ENCODE measurements at places on chromosomes 2 and 18.

DNA sequence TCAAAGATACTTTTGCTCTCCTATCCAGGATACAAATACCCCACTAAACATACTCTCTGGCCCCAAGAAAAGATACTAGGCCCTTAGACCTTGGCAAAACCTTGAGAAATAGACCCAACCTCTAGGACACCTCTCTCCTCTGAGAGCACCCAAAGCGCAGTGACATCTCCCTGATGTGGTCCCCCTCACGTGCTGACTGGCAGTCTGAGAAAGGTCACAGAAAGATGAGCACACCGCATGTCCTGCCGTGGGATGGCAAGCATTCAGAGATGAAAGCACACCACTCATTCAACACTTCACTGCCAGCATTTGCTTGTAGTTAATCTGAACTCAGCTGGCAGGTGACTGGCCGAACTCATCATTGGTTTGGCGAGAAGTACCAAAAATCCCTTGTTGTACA lies 6.1 kb upstream of the TBC1D8 start:
- no peak for DNase-seq

DNA sequence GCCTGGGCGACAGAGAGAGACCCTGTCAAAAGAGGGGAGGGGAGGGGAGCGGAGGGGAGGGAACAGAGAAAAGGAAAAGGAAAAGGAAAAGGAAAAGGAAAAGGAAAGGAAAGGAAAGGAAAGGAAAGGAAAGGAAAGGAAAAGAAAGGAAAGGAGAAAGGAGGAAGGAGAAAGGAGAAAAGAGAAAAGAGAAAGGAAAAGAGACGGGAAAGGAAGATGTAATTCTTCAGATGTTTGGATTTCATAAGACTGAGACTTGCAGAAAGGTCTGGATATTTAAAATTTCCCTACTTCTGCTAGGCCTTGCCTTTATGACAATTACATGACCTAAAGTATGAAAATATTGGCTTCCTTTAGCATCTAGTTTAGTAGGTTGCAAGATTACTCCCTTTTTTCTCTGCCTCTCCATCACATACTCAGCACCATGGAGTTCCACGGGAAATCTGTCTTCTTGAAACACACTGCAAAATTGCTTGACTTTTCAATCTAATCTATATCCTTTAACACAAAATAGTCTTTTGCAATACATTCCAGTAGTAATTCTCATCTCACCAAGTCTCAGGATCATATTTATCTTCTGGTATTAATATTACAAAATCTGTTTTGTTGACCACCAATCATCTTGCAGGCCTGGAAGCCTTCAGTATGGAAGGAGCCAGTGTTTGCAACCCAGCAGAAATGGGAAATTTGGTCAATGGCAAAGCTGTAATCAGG lies 383.5 kb downstream of the ZEB2 start:
- DNase-seq: no peak

DNA sequence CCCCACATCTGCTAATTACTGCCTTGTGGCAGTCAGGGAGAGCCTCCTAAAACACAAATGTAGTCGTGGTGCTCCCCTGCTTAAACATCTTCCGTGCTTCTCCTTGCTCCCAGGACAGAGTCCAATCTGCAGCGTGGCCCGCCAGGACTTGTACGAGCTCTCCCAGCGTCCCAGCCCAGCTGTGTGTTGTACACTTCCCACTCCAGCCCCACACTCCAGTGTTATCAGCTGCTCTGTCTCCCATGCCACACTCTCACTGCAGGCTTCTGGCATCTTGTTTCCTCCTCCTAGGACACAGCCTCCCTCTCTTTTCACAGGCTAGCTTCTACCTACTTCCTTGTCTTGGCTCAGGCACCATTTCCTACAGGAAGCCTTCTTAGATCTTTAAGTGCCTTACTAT lies 199.4 kb downstream of the ALPK2 start:
- DNase-seq: no peak

DNA sequence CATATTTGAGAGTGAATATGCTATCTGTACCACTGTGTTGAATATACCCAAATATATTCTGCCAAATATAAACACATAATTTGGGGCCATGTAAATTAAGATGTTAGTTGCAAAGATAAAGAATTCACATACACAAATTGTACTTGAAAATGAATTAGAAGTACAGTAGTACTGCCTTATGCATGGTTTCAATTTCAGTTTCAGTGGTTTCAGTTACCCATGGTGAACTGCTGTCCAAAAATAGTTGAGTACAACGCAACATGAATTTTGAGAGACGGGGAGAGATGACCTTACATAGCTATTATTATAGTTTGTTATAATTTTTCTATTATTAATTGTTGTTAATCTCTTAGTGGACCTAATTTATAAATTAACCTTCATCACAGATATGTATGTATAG lies 1313.0 kb upstream of the FAM98A start:
- DNase-seq: no peak

DNA sequence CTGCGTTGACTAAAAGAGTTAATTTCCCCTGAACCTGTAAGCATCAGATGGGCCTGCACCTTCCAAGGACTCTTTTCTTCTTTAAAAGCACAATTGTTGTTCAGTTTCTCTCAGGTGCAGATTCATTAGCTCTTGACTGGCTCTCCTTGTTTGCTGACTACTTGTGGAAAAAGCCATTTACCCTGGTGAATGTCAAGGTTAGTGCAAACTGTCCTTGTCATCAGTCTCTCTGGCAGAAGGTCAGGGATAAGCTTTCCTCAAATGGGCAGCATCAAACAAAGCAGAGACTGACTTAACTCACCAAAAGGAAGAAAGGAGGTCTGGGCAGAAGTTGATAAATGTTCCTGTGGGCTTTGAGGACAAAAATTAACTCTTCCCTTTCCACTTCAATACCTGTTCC lies 922.7 kb downstream of the BCL11A start:
- DNase-seq: no peak

DNA sequence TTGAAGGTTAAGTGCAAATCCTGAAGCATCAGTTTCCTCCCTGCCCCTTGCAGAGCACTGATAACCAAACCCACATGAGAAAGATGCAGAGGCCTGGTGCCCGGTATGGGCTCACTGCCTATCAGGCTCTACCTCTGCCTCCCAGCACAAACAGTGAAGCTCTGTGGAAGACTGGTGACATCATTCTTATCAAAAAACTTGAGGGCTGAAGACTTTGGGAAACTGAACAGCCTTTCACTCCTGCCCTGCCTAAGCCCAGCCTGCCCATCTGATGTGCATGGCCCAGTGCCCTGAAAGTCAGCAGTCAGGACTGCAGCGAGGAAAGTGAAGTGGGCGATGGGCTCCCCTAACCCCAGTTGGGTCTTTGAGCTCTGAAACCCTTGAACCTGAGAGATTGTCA lies 174.8 kb upstream of the ARL4C start:
- DNase-seq: no peak

DNA sequence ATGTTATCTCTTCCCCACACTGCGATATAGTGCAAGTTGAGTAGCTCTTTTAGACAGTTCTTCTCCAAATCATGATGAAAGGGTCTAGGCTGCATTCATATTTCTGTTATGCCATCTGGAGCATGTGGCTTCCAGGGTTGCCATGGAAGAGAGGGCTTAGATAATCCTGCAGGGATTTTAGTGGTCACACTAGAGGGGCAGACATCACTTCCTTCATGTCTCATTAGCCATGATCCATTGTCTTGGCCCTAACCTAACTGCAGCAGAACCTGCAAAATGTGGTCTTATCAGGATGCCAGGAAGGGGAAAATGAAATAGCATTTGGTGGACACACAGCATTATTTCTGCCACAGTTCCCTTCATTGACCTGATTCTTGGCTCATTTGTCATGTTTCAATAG lies 83.1 kb downstream of the ADAM23 start:
- DNase-seq: no peak

GRCh38 chr2:166519391-166519962 lies 25.4 kb upstream of the SCN7A start:
- no peak for DNase-seq

DNA sequence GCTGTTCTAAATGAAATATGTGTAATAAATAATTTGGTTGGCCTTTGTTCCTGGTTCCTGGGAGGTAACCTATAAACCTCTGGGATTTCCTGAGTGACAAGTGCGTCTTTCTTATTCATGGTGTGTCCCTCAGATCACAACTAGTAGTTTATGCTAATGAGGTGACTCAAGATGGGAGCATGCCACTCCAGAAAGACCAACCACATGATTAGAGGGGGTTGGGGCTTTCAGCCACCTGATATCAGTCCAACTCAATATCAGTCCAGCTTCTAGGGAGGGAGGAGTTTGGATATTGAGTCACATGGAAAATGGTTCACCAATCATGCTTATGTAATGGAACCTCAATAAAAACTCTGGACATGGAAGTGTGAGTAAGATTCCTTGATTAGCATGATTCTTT lies 96.6 kb downstream of the QPCT start:
- no peak for DNase-seq

DNA sequence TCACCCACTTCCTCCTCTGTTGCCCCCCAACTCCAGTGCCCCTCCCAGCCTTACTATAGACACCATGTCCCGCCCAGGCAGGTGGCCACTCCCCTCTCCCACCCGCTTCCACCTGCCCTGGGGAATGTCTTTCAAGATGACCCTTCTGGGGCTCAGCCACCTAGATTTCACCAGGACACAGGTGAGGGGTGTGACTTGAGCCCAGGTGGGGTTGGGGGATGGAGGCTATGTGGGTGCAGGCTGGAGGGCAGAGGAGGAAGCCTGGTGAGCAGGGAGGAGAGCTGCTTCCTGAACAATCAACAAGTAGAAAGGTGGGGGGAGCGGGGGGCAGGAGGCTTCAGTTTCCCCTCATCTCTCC lies 8.7 kb downstream of the ADRA2B start:
- no peak for DNase-seq

DNA sequence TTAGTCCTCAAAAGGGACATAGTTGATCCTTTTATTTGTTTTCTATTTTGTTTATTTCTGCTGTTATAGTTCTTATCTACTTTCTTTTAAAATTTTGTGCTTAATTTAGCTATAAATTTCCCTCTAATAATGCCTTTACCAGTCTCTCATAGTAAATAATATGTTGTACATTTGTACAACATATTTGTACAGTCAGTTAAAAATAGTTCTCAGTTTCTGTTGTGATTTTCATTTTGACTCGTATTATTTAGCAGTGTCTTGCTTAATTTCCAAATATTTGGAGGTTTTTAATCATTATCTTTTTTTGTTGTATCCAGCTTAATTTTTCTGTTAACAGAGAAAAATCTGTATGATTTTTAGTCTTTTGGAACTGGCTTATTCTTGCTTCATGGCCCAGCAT lies 443.6 kb upstream of the TRIB2 start:
- DNase-seq: no peak

GRCh38 chr18:47615043-47615442 lies 315.4 kb downstream of the SMAD2 start:
- DNase-seq: no peak

GRCh38 chr2:132780651-132781050 lies 110.6 kb upstream of the LYPD1 start:
- no peak for DNase-seq

GRCh38 chr18:76363436-76364120 lies 131.5 kb downstream of the ZNF516 start:
- DNase-seq: no peak

GRCh38 chr2:126707941-126708340 lies 52.0 kb downstream of the GYPC start:
- no peak for DNase-seq

DNA sequence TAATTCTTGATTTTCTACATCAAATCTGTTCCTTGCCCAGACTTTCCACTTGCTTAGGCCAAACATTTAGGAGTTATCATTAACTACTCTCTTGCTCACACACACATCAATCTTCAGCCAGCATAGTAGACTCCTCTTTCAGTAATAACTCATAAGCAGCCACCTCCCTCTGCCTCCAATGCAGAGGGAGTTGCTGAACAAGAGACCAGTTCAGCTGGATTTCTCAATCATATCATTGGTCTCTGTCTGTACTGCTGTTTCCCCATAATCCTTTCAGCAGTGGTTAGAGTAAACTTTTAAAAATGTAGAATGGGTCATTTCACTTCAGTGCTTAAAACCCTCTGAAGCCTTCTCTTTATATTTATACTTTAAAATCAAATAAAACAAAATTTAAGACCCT lies 112.9 kb downstream of the SLC39A10 start:
- DNase-seq: no peak

- no peak for DNase-seq
These were observed 43.4 kb downstream of the EPB41L3 start for GRCh38 chr18:5500158-5500939.

DNA sequence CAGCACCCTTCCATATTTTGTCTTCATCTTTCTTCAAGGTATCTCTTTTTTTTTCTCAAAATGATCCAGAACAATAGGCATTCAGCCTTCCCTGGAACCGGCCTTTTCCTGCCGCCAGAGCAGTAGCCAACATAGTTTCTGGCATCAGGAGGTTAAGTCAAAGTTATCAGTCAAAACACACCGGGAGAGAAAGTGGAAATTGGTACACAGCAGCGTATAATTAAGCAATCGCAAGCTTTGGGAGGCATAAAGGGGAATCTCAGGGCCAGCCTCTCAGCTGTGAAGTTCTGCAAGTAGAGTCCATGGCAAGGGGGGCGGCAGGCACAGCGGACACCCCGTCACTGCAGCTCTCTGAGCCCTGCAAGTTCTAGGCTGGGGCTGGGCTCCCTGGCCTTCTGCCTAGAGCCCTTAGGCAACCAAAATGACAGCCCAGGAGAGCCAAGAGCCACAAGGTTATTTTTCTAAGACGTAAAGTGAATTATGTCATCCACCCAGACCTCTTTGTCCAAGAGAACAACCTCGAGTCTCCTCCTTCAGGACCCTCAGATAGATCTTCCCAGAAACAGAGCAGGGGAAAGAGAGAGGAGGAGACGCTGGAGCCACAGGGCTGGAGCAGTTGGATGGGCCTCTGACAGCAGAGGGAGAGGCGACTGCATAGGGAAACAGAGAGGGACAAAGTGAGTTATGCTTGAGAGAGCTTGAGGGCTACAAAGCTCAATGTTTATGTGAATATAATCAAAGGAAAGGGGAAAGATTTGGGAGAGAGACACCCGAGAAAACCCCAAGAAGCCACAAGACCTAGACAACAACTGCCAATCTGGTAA lies 114.7 kb downstream of the BCL2L11 start:
- DNase-seq: no peak

DNA sequence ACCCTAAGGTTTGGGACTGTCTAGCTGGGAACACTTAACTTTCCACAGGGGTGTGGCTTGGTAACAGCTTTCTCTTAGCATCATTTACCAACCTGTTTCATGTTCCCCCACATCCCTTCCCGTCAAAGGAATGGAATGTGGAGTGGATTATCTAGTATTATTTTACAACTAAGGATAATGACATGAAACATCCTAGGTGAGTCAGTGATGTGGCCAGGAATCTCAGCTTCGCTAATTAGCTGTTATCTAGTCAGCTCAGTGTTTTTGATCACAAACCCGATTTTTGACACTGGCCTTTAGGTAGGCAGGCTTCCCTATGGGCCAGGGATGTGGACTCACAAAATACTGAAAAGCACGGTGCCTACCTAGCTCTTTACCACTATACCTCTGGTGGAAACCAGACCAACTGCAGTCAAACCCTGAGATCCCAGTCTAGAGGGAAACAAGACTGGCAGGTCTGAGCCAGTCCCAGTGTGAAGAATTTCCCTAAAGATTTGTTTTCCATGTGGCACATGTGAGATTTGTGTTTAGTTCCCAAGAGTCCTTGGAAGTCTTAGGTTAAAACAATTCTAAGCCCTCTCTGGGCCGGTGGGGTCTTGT lies 2.8 kb upstream of the NRP2 start:
- DNase-seq: no peak

All from stimulated activated CD4-positive, alpha-beta T cell treated with anti-CD3 and anti-CD28 coated beads, Interleukin-1b, Interleukin-23, amount 100 ng/mL, for 1 hour (primary cell).